ENCODE measurements at places on chromosomes 5 and 9.

DNA sequence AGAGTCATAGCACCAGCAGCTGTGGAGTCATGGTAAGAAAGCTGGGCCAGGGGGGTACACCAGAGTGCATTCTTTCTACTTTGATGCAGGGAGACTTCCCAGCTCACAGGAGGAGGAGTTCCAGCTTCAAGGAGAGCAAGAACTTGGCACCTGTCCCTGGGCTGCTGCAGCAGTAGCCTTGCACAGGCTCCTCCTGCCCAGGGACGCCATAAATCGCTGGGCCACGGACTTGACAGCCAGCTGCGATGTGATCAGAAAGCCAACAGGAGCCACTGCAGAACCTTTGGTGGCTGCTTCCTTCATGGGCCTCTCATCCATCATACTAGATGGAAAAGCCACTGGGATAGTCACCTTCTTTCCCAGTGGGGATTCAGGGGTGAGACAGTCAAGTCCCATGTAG is 234.7 kb downstream of the NMUR2 start:
- no peak for DNase-seq

- no peak for DNase-seq
Observed at GRCh38 chr5:58629271-58630159, 46.6 kb downstream of the RAB3C start.

- no peak for DNase-seq
Observed at GRCh38 chr5:177539411-177539810, 15.0 kb downstream of the FAM193B start.

GRCh38 chr9:1047591-1048230 is 2.4 kb upstream of the DMRT2 start:
- DNase-seq, result no peak

DNA sequence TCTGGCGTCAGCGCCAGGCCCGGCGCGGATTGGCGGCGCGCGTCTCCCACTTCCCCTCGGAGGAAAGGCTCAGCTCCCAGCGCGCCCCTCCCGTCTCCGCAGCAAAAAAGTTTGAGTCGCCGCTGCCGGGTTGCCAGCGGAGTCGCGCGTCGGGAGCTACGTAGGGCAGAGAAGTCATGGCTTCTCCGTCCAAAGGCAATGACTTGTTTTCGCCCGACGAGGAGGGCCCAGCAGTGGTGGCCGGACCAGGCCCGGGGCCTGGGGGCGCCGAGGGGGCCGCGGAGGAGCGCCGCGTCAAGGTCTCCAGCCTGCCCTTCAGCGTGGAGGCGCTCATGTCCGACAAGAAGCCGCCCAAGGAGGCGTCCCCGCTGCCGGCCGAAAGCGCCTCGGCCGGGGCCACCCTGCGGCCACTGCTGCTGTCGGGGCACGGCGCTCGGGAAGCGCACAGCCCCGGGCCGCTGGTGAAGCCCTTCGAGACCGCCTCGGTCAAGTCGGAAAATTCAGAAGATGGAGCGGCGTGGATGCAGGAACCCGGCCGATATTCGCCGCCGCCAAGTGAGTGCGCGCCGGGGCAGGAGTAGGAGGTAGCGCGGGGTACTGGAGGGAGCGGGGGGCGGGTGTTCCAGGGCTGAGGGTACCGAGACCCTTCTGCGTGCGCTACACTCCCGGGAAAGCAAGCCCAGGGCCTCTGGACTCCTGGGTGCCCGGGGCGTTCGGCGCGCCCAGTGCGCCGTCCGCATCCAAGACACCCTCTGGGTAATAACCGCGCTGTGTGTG is at the start of gene MSX2:
Gene MSX2 (plus strand): TSS at position 99 of the 777 bp plus-strand sequence. CDS start 78 bp downstream, at position 177.
- DNase-seq, result no peak

DNA sequence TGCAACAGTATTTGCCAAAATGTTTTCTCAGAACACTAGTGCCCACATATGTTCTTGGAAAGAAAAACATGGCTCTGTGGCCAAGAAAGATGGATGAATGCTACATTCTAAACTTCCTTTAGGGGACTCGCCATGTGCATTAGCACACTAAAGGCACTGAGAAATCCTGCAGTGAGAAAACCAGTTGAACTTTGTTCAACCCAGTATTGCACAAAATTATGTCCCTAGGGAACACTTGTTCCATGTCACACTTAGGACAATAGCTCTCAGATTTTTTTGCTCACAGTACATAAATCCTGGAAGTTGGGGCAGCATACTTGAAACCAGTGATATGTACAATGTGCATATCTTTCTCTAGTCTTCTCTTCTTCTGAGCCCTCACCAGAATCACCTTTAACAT is 96.6 kb downstream of the ADRB2 start:
- no peak for DNase-seq

GRCh38 chr5:118956727-118957126 is 31.6 kb downstream of the DTWD2 start:
- no peak for DNase-seq

DNA sequence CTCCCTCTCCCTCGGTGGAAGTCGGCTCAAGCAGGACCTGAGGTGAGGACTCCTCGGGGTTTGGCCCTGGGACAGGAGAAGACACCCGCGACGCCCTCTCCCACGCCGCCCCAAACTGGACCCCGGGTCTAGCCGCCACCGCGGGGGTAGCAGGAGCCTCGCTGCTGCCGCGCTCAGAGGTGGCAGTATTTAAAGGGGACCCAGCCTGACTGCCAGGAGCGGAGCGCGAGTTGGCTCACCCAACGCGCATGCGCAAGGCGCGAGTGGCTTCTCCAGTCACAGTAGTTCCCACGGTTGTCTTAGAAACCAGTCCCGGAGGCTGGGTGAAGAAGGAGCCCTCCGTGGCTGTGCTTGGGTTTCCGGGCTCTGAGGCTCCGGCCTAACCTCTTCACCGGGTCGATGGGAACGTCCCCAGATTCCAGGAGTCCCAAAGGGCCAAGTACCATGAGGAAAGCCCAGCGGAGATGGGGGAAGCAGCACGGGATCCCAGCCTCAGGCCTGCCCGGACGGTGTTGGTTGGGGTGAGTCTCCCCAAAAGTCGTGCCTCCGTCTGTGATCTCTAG is 477.8 kb downstream of the SPATA31A7 start:
- no peak for DNase-seq

Measured in T-helper 1 cell (primary cell).